Right lobe of liver (tissue), 6 donors: ENCODE measurements at places on chromosomes 3 and 15. TPM values are rescaled to one million over a fixed set of nuclear protein-coding genes. Genes with fewer than 3 reads are reported as not detected.

GRCh38 chr3:151319628-151320027, 3.0 kb upstream of the GPR87 start:
- no peak overlapping the region for H3K27ac ChIP-seq
- no peaks in the 10 kb centered on the region for H3K4me1 ChIP-seq
- no peaks in the 10 kb centered on the region for H3K27me3 ChIP-seq
- no peak for DNase-seq
- no peak overlapping the region for H3K4me3 ChIP-seq
- H3K36me3 ChIP-seq = no peaks in the 10 kb centered on the region

DNA sequence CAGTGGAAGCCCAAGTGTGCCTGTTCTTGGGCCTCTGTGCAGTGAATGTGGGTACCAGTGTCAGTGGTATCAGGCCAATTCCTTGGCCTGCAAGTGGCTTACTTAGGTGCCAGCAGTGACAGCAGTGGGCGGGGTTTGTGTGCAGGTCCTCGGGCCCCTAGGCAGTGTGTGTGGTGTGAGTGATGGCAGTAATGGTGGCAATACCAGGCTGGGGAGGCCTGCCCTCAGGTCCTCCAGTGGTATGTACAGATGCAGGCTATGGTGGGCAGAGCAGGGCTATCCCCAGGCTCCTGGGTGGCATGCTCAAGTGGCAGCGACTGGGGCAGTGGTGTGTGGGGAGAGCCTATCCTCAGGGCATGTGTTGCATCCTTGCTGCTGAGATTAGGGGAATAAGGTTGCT, 379.7 kb downstream of the SQOR start:
- no peak for DNase-seq
- H3K27ac ChIP-seq = no peak overlapping the region
- no peaks in the 10 kb centered on the region for H3K27me3 ChIP-seq

- H3K4me1 ChIP-seq = peaks cover 3% of the 10 kb centered on the region
- DNase-seq = no peak
- no peak overlapping the region for H3K4me3 ChIP-seq
- no peaks in the 10 kb centered on the region for H3K36me3 ChIP-seq
- H3K27me3 ChIP-seq = no peaks in the 10 kb centered on the region
Measured at GRCh38 chr15:49900006-49900902, 218.8 kb downstream of the ATP8B4 start.

DNA sequence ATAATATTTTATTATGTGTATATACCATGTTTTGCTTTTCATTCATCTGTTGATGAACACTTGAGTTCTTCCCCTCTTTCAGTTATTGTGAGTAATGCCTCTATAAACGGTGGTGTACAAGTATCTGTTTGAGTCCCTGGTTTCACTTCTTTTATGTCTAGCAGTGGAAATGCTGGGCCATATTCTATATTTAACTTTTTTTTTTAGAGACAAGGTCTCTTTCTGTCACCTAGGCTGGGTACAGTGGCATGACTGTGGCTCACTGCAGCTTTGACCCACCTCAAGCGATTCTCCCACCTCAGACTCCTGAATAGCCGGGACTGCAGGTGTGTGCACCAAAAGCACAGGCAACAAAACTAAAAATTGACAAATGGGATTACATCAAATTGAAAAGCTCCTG, 19.9 kb downstream of the GOLM2 start:
- H3K27me3 ChIP-seq = no peaks in the 10 kb centered on the region
- H3K4me1 ChIP-seq = no peaks in the 10 kb centered on the region
- no peak for DNase-seq
- H3K27ac ChIP-seq = no peak overlapping the region
- no peak overlapping the region for H3K4me3 ChIP-seq
- no peaks in the 10 kb centered on the region for H3K36me3 ChIP-seq

DNA sequence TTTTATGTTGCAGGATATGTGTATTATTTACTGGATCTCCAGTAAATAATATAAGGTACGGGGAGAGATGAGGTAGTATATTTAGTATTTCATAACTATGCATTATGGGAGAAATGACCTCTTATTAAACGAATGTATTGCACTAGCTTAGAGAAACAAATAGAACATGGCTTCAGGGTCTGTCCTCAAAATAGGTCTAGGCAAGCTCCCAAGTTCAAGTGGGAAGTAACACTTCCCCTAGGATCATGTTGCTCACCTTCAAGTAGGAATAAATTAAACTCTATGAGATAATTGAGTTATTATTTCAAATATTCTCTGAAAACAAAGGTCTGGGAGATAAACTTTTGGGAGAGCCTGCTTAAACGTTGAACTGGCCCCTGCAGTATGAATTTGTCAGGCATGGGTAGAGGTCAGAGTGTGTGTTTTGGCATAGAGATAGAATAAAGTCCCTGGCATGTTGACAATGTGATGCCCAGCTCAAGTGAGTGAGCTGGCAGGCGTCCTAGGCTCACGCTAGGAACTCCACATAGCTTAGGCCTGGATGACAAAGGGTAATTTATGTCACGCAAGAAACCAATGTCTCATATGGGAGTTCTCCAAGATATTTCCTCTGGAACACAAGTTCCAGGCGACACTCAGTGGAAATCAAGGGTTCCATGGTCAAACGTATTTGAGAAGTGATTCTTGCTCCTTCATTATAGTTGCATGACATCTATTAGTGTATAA, 236.8 kb downstream of the CACNA2D3 start:
- H3K27me3 ChIP-seq = no peaks in the 10 kb centered on the region
- no peaks in the 10 kb centered on the region for H3K36me3 ChIP-seq
- peak; percentile 78 for DNase-seq
- H3K4me1 ChIP-seq = no peaks in the 10 kb centered on the region
- no peak overlapping the region for H3K4me3 ChIP-seq

GRCh38 chr3:172787746-172788145, 37.2 kb downstream of the ECT2 start:
- no peak for DNase-seq
- no peaks in the 10 kb centered on the region for H3K27me3 ChIP-seq
- no peak overlapping the region for H3K4me3 ChIP-seq
- no peaks in the 10 kb centered on the region for H3K36me3 ChIP-seq

DNA sequence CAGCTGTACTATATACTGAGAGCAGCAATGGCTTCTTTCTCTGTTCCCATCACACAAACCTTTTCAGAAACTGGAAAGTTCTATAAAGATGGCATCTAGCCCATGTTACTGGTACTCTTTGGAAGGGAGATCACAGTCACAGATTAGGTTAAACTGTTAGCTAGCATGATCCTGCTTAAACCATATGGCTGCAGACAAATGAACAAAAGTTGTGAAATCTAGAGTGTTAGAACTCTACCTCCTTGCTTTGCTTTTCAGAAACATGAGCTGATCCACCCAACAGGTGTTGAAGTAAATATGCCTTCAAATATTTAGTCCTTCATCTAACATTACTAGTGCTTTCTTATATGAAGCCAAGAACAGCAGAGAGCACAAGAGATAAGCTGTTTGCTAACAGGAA, 102.6 kb downstream of the SNRK start:
- peak overlapping the region; percentile 52 for H3K27ac ChIP-seq
- H3K36me3 ChIP-seq = no peaks in the 10 kb centered on the region
- no peak for DNase-seq
- peaks cover 26% of the 10 kb centered on the region for H3K4me1 ChIP-seq

DNA sequence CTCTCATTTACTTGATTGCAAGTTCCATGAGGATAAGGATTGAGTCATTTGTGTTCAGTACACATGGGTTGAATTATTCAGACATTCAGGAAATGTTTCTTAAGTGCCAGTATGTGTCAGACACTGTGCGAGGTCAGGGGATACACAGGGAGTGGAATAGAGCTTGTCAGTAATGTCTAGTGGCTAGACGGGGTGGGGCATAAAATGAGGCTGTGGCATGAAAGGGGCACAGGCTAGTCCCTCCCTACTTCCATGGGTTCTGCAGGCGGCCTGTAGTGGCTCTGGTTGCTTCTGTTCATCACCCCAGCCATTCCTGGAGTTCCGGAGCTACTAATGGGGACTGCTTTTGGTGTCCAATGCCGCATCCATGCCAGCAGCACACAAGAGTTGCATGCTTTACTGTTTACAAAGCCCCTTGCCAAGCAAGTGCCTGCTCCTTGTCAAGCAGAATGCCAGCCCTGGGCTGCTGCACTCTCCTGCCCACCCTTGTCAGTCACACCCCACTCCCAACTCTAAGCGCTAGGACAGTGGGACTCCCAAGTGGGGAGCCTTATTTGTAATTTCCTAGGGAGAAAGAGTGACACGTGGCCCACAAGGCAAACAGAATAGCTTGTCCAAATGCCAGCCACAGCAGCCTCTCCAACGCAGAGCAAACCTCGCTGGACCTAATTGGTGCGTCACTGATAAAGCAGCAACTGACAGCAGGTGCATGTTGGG, 70.8 kb downstream of the RAB11A start:
- DNase-seq = no peak
- no peaks in the 10 kb centered on the region for H3K36me3 ChIP-seq
- H3K27me3 ChIP-seq = no peaks in the 10 kb centered on the region

- H3K27me3 ChIP-seq = no peaks in the 10 kb centered on the region
- no peak overlapping the region for H3K4me3 ChIP-seq
- H3K36me3 ChIP-seq = no peaks in the 10 kb centered on the region
- peak overlapping the region; percentile 78 for H3K27ac ChIP-seq
- no peaks in the 10 kb centered on the region for H3K4me1 ChIP-seq
Measured at GRCh38 chr15:58469432-58470353, 37.9 kb downstream of the LIPC start.

DNA sequence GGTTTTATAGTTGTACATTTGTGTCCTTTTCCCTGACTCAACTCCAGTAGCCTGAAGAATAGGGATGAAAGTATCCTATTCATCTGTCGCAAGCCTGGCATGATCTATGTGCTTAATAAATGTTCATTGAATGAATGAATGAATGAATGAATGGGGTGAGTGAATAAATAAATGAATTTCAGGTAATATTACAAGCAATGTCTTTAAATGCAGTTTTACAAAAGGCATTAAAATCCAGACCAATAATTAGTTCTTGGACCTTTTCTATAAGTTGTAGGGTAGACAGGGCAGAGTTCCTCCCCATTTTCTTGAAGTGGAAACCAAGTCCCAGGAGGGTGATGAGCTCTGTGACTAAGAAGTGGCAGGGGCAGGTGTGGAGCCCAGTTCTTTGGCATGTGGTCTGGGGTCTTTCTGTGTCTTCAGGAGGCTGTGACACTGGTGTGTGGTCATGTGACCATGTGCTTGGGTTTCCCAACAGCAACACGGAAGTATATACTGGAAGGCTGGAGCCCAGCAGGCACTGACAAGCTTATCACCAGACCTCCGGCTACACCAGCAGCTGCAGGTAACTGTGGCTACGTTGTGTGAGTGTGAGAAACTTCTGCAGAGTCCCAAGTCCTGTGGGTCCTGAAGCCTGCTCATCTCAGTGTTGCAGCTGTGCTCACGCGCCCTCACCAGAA, 18.3 kb downstream of the XYLB start:
- no peaks in the 10 kb centered on the region for H3K4me1 ChIP-seq
- no peak overlapping the region for H3K4me3 ChIP-seq
- H3K27me3 ChIP-seq = no peaks in the 10 kb centered on the region
- H3K36me3 ChIP-seq = peaks cover 68% of the 10 kb centered on the region

DNA sequence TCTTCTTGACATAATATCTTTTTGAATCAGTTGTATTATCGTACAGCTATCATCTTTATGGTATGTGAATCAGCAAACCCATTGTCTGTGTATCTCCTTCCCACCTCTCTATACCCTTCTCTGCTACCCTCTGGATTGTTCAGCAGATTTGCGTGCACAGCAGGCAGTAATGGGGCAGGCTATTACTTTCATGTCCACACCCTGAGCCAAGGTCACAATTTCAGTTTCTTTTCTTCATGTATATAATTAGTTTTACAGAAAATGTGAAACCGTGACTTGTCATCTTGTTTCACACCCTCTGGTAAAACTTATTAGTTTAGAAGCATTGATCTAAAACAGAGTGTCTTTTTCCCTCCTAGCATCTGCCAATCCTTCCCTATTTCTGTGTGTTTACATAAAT, 770.4 kb upstream of the SEMA6D start:
- H3K4me1 ChIP-seq = no peaks in the 10 kb centered on the region
- no peak overlapping the region for H3K4me3 ChIP-seq
- H3K27ac ChIP-seq = no peak overlapping the region
- DNase-seq = no peak
- H3K36me3 ChIP-seq = no peaks in the 10 kb centered on the region

DNA sequence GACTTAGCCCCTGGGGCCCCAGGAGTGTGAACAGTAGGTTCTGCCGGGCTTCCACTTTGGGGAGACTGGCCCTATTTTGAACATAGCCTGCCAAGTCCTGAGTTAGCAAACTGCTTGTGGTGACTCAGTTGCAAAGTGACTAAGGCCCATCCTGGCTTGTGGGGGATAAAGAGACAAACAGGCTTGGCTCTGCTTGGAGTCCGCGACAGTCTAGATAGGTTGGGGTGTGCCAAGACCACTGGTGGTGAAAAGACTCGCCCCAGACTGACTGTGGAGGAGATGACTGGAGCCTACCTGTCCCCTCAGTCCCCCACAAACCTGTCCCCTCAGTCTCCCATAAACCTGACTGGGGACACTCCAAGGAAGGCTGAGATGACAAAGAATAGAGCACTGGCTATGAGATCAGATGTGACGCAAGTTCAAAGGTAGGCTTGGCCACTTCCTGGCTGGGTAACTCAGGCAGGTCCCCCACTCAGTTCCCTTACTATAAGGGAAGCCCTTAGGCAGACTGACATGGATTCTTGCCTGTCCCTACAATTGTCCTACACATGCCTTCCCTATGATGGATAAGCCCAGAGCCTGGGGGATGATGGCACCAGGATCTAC, 4.3 kb downstream of the DNASE1L3 start:
- H3K27me3 ChIP-seq = no peaks in the 10 kb centered on the region
- peak overlapping the region; percentile 16 for H3K4me3 ChIP-seq
- DNase-seq = no peak
- peak overlapping the region; percentile 70 for H3K27ac ChIP-seq

DNA sequence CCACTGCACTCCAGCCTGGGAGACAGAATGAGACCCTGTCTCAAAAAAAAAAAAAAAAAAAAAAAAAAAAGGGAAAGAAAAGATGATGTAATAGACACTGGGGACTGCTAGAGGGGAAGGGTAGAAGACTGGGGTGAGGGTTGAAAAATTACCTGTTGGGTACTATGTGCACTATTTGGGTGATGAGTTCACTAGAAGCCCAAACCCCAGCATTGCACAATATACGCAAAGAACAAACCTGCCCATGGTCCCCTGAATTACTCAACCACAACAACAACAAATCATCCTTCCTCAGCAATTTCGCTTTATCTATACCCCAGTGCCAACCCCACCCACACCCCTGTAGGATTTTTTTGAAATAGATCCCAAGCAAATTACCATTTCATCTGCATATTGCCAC, 13.5 kb downstream of the NIPA1 start:
- no peaks in the 10 kb centered on the region for H3K36me3 ChIP-seq
- H3K27me3 ChIP-seq = no peaks in the 10 kb centered on the region
- no peaks in the 10 kb centered on the region for H3K4me1 ChIP-seq
- no peak overlapping the region for H3K4me3 ChIP-seq
- no peak for DNase-seq
- H3K27ac ChIP-seq = no peak overlapping the region

The AGBL1 gene
- total RNA-seq = not detected

The TMC3 gene
- total RNA-seq = not detected

The TMEM41A gene
- total RNA-seq = 21.9 TPM

The TMEM207 gene
- not detected for total RNA-seq

The DNAJA4 gene
- total RNA-seq = 0.88 TPM

The HMCES gene
- 22.3 TPM for total RNA-seq

The PRTG gene
- total RNA-seq = 0.07 TPM

The FGF12 gene
- 4.6 TPM for total RNA-seq

The TMEM212 gene
- total RNA-seq = not detected

The C3orf85 gene
- 8.3 TPM for total RNA-seq

The IQCF5 gene
- total RNA-seq = not detected

The SENP2 gene
- total RNA-seq = 7.8 TPM
